ENCODE measurements at places on chromosomes 6 and 20.

DNA sequence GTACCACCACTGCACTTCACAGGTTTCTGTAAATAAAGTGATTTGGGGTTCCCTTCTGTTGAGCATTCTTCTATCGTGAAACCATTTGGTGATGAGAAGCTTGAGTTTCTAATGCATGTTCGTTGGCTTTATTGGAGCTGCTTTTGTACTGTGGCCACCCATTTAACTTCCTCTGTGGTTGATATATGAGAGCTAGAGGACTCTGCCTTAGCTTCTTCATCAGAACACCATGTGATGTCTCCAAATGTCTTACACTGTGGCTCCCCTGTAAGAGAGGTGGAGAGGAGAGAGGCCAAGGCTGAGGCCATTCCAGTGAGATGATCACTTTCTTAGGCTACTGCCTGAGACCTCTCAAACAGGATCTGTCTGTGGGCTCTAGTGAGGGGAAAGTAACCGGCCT is 114.5 kb downstream of the SLC16A10 start:
- no peak for ATAC-seq

GRCh38 chr6:163444077-163444476 is 29.6 kb downstream of the QKI start:
- no peak for ATAC-seq

GRCh38 chr6:150426198-150426597 is 57.4 kb downstream of the IYD start:
- ATAC-seq = no peak

DNA sequence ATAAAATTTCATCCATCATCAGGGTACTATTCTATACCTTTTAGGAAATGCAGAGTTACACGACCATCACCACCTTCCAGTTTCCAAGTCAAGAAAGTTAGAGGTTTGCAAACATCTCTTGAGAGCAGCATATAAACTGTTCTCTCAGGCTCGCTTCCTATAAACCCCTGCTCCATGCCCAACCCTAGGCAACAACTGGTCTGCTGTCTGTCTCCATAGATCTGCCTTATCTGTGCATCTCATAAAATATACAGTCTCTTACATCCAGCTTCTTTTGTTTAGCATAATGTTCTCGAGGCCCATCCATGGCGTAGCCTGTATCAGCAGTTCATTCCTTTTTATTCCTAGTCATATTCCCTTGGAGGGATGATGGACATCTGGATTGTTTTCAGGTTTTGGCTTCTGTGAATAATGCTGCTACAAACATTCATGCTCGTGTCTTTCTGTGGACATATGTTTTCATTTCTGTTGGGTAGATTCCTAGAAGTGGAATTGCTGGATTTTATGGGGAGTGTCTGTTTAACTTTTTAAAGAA is 6.1 kb downstream of the PTPRT start:
- no peak for ATAC-seq

DNA sequence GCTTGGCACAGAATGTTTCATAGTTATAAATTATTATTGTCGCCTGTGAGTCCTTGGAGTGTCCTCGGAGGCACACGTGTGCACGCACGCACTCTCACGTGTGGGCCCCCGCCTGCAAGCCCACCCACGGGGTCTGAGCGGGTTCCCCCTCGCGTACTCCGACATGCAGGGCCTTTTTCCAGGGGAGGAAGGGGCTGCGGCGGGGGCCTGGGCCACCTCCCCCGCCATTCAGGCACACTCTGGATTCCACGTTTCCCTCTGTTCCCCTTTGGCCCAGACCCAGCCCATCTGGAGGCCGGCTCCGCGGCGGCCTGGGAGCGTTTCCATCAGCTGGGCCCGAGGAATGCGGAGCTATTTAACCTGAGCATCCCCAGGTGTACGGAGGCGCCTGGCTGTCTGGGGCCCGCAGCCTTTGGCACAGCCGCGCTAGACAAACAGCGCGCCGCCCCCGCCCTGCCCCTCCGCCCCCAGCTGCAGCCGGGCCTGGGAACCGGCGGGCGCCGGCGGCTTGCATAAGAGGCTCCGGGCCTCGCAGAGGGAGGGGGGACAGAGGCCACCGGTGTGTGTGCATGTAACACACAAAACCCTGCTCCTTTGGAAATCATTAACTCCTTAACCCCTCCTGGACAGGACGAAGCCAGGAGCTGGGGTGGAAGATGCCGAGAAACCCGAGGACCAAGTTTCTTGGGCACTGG is 3.3 kb downstream of the ID1 start:
- peak; percentile 65 for ATAC-seq

GRCh38 chr20:18783385-18783959 is 30.1 kb upstream of the SCP2D1 start:
- ATAC-seq = no peak

GRCh38 chr6:29631860-29632731 is 887 bp downstream of the GABBR1 start:
- ATAC-seq = peak; percentile 41

DNA sequence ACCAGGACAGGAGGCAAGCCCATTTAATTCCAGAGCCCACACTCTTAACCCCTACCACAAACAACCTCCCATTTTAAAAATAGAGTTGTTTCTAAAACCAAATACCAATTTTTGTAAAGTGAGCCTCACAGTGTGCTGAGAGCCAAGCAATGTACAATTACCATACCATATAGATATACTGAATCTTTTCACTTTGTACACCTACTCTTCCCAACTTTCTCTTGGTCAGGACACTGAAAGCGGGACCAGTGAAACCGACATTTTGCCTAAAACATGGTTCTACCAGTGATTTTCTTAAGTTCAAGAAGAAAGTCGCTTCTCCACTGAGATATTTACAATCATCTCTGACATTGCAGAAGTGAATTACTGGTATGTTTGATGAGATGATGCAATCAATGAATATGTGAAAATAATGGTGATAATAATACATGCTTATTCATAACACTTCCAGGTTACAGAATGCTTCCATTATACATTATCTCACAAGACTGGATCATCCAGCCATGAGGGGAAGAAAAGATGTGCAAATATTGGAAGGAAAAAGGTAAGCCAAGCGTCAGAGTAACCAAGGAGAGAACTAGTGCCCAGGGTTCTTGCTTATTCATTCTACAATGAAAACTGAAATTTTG is 74.1 kb downstream of the HIVEP2 start:
- ATAC-seq = no peak

DNA sequence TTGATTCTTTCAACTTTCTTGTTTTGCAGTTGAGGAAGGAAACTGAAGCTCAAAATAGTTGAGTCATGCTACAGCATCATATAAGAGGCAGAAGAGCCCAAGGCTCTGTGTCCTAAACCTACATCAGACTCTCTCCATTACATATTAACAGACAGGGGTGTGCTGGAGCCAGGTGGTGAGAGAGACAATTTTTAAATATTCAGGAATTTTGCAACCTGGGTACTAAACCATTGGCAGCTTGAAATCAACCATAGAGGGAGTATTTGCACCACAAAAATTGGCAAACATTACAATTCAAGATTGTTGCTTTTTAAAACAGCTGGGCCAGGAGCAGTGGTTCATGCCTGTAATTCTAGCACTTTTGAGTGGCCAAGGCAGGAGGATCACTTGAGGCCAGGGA is 65.8 kb upstream of the SOX4 start:
- ATAC-seq = no peak

DNA sequence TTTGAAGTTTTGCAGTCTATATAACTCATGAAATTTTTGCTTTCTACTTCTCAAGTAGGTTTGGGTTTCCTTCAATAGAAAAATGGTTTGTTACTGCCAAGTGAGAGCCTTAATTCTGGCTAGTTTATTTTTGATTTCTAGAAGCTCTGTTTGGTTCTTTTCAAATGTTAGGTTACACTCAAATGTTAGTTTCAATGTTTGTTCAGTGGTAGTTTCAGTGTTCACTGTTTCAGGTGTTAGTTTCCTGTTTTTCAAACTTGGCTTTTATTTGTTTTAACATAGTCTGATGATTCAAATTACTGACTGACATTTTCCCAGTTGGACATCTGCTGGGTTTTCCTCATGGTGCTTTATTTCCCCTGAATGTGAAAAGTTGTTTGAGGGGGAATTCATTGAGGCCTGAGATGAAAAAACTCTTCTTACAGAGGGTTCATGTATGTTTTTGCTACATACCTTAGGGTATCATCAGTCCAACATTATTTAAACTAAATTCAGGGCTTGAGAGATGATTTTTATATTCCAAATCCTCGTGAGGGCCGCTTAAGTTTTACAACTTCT is 189.0 kb downstream of the JARID2 start:
- ATAC-seq = no peak

GRCh38 chr6:112929641-112930040 is 582.5 kb downstream of the RFPL4B start:
- ATAC-seq = no peak

DNA sequence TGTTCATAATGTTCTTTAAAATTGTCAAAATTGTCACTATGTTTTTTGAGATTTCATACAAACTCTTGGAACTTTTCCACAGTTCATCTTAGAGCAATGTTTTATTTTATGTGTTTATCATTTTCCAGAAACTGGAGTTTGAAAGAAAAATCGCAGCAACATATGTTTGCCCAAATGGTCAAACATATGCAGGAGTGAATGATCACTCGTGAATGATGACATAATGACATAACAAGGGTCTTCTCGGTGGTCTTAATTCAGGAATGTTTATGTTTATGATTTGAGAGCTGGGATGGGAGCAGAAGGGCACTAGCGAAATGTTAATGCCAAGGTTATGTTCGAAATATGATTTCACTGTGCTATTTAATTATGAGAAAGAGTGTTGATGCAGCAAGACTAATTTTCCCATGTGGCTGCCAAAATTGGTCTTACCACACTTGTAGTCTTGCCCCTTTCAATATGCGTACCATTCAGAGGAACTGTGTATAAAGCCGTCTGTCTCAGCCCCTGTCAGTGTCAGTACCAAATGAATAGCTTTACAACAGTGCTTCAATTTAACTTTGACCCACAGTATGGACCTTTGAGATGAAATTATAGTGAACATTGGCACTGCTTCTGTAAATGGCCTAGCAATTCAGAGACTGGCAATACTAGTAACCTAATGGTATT is 152.3 kb downstream of the CARMIL1 start:
- no peak for ATAC-seq

GRCh38 chr6:42046464-42047212 is 3.7 kb upstream of the TAF8 start:
- no peak for ATAC-seq

GRCh38 chr6:159762681-159763293 is 942 bp downstream of the ACAT2 start:
- peak; percentile 1 for ATAC-seq

- no peak for ATAC-seq
Measured at GRCh38 chr6:27043244-27043643, 204.3 kb upstream of the PRSS16 start.

- peak; percentile 61 for ATAC-seq
Measured at GRCh38 chr20:13671916-13672378, 33.2 kb upstream of the TASP1 start.

GRCh38 chr6:19603721-19604120 is 233.4 kb upstream of the ID4 start:
- ATAC-seq = no peak

DNA sequence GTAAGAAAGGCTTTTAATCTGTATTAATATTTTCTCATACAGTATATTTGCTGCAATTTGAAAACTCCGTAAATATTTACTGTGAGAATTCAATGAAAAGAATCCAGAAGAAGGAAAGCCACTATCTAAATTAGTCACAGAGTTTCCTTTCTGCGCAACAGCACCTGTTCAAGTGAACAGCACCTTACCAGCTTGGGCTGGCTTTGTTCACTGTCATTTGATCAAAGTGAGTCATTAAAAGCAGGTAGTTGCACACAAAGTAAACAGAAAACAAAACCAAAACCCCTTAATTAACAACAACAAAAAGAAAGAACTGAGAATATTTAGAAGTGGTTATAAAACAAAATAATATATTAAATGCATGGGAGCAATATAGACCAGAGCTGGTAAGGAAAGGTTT is 12.8 kb downstream of the SMLR1 start:
- ATAC-seq = no peak

DNA sequence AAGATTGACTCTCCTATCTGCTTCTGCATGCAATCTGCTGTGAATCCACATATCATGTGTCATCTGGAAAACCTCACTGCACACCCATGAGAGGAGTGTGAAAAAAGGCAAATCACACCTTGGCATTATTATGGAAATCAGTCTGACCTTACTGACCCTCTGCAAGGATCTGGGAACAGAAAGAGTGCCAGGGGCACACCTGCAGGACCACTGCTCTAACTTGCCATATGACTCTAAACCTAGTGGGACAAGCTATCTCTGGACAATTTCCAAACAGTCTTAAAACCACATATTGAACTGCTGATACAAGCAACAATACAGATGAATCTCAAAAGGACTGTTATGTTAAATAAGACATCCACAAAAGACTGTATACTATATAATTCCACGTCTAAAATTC is 50.3 kb downstream of the ABHD12 start:
- ATAC-seq = no peak

GRCh38 chr6:7469696-7470095 is 71.8 kb upstream of the DSP start:
- no peak for ATAC-seq

DNA sequence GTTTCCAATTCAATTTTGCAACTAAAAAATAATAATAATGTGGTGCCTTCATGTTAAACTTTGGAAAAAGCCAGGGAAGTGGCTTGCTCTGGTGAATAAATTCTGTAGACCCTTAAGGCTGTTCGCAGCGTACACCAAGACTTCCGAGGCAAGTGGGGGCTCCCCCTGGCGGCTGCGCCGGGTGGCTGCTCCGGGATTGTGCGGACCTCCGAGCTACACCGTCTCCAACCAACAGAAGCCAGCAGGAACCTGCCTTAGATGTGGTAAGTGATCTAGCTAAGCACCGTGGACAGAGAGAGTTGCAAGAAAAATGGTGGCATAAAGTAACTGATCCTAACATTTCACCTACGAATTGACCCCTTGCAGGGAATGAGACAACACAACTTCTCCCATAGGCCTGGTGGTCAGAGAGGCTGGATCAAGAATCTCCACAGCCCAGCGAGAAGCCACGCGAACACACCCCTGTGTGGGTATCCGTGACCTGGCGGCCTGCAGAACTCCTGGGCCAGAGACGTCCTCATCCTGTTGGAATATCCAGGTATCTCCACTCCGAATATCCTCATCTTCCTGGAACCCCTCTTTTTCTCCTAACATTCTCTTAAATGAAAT is 69.6 kb downstream of the TBXT start:
- ATAC-seq = peak; percentile 89

DNA sequence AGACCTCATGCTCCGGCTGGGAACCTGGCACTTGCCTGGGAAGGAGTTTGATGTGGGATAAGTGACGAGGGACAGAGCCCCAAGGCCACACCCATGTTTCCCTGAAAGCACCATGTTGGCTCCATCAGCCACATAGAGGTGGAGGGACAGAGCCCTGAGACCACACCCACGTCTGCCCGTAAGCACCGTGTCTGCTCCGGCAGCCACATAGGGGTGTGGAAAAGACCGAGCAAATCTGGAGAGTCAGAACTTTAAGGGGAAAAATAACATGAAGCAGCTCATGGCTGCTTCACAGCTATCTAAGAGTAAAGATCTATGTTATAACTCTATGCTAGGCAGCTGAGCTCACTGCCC is 15.3 kb downstream of the SLCO4A1 start:
- ATAC-seq = no peak

DNA sequence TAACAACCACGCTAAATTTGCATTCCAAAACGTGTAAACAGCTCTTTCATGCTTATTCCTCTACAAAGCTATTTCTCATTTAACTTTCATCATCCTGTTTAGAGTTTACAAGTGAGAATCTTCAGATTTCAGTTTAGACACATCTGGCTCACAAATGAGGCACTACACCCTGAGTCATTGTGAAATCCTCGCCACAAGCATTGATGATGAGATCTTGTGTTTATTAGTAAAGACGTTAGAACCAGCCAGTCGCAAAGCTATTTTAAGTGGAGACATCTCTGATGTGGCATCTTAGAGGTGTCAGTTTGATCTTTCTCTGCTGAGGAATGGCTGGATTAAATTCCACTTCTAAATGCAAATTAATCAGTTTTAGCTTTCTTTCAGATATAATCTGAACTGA is 8.3 kb upstream of the ISM1 start:
- ATAC-seq = peak; percentile 66
